ENCODE measurements at places on chromosomes 4 and X.

GRCh38 chr4:174873931-174874330, 44.2 kb upstream of the ADAM29 start:
- no peak for DNase-seq

DNA sequence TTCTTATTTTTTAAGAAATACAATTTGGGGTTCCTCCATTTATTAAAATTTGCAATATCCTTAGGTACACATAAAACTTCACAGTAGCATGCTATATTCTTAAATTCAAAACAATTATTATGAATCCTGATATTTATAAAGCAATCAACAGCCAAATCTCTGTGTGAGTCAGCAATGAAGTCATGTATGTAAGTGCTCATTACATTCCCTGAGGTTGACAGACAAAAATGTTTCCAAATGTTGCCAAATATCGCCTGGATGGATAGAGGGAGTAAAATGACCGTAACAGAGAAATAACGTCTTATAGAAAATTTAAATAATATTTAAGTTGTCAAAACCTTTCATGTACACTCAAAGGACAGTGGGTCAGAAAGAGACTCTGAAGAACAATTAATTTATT, 220.0 kb downstream of the PCDH18 start:
- DNase-seq: no peak

DNA sequence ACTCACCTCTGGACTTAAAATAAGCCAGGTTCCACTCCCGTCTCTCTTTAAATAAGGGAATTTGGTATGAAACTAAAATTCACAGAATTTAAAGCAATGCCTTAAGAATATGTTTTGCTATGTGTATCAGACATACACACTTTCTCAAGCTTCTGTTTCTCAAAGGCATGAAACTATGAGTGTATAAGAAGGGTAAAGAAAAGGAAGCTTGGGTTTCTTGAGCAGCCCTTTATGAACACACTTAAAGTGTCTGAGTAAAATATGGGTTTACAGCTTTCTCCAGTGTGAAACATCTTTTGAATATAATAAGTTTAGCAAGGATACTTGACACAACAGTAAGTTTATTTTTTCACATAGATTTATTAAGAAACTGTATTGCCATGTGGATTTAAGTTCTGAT, 370.5 kb downstream of the TMA16 start:
- DNase-seq: no peak

- DNase-seq: peak; percentile 39
These were observed 76.9 kb downstream of the CAMK2D start for GRCh38 chr4:113684534-113685091.

DNA sequence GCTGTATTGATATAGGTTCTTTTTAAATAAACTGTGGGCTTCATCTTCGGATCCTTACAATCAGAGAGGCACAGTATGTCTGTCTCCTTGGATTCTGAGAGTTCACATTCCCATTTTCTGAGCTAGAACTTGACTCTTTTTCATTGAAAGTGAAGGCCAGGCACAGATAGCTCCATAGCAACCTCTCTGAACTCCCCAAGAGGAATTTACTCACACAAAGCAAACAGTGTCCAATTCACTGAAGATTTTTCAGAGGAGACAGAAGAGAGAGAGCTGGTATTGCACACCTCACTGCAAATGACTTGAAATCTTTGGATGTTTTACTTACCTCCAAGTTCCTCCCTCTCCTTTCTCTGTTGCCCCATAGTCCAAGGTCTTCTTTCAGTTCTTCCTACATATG, 130.9 kb upstream of the CASK start:
- DNase-seq: no peak

GRCh38 chrX:49129427-49129826, 5.9 kb upstream of the GPKOW start:
- no peak for DNase-seq

GRCh38 chr4:181427076-181427475, 816.1 kb upstream of the TENM3 start:
- no peak for DNase-seq

DNA sequence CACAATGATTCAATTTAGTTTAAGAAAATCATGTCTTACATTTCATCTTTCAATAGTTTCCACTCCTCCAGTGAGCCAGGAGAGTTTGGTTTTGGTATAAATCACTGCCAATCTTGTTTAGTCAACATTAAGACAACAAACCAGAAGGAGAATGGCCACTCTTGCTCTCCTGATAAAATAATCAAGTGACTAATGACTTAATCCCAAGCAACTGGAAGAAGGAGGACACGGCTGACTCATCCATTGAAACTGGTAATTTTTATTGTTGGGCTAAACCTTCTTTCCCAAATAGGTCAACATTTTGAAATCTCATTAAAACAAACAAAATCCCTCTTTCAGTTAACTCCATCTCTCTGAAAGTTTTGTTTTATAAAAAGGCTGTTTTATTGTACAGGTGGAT, 230.2 kb downstream of the CLCN4 start:
- no peak for DNase-seq

- DNase-seq: peak; percentile 73
These were observed 46.9 kb upstream of the RHOH start for GRCh38 chr4:40149960-40150385.

DNA sequence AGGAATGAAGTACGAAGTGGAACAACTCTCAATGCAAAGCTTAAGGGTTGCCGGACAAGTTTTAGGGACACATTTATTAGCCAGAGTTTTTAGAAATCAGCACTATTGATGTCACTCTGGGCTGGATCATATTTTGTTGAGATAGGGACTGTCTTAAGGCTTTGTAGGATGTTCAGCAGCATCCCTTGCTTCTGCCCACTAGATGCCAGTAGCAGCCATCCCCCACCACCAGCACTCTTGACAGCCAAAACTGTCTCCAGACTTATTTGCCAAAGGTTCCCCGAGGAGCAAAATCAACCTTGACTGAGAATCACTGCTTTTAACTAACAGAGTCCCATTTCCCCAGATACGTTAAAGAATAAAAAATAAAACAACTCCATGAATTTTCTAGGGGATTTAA, 1497.3 kb downstream of the STIM2 start:
- no peak for DNase-seq

DNA sequence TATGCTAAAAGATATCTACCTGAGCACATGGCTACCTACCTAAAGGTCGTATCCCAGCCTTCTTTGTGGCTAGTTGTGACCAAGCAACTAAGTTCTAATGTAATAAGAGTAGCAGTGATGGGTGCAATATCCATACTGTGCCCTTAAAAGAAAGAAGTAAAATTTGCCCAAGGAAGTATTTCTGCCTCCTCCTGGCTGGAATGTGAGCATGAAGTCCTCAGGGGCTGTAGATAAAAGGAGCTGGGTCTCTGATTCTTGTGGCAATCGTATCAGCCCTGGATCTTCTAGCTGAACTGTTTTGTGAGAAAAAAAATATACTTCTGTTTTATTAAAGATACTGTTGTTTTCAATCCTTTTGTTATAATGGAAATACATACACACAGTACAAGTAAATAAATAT, 217.4 kb downstream of the GPAT3 start:
- DNase-seq: no peak

DNA sequence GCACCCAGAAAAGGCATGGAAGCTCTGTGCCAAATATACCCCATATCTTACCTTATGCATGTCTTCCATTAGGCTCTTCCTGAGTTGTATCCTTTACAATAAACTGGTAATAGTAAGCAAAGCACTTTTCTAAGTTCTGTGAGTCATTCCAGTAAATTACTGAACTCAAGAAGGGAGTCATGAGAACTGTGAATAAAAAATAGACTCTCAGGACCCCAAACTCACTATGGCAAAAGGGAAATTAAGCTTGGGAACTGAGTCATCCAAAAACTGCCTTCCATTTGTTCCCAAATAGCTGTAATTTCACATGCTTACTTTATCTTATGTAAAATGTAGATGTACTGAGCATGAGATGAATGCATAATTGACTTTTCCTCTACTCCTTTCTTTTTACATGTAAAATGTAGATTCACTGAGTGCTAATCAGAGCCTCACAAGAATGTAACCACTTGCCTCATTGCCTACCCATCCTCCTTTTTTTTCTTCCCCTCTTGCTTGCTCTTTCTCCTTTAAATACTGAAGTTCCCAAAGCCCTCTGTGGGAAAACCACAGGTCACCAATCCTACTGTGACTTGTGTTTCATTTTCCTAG, 8.1 kb downstream of the TCEAL3 start:
- DNase-seq: no peak

GRCh38 chrX:74536832-74537371, 77.5 kb downstream of the RLIM start:
- no peak for DNase-seq

DNA sequence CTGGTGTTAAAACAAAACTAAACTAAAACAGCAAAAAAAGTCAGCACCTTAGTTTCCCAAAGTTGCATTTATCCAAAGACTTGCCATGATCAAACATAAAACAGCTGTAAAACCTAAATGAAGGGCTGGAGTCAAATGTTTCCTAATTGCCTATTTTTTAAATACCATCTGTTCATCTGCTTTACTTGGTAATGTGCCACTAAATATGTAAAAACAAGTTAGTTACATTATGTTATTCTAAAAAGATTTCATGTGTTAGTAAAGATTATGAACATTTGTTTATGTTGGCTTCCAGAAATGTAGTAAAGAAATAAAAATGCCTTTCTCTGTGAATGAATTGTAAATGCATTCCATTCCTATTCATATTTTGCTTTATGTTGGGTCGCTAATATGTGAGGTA, 977.8 kb downstream of the FSTL5 start:
- no peak for DNase-seq

- DNase-seq: no peak
These were observed 1039.1 kb upstream of the INTU start for GRCh38 chr4:126593626-126594025.

DNA sequence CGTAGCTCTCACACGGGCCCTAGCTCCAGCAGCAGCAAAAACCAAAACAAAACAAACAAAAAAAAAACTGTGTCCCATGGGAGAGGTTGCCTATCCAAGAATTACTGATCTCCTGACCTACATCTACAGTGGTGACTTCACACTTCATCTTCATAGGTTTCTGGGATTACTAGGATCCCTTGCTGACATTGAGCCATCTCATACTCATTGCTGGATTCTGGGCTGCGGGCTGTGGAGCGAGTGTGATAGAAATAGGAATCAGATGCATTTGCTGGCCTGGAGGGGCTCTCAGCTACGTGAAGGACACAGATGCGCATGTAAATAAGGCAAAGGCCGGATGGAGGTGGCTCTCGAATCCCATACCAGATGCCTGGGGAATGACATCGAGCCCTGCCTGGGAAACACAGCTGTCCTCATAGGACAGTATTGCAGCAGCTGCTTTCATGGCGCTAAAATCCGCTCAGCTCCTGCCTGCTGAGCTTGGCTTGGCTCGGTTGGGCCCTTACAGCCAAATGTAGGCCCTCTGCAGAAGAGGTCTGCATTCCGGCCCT, 41.7 kb downstream of the CNGA2 start:
- no peak for DNase-seq

GRCh38 chrX:153537526-153538295, 20.3 kb downstream of the ATP2B3 start:
- DNase-seq: no peak

DNA sequence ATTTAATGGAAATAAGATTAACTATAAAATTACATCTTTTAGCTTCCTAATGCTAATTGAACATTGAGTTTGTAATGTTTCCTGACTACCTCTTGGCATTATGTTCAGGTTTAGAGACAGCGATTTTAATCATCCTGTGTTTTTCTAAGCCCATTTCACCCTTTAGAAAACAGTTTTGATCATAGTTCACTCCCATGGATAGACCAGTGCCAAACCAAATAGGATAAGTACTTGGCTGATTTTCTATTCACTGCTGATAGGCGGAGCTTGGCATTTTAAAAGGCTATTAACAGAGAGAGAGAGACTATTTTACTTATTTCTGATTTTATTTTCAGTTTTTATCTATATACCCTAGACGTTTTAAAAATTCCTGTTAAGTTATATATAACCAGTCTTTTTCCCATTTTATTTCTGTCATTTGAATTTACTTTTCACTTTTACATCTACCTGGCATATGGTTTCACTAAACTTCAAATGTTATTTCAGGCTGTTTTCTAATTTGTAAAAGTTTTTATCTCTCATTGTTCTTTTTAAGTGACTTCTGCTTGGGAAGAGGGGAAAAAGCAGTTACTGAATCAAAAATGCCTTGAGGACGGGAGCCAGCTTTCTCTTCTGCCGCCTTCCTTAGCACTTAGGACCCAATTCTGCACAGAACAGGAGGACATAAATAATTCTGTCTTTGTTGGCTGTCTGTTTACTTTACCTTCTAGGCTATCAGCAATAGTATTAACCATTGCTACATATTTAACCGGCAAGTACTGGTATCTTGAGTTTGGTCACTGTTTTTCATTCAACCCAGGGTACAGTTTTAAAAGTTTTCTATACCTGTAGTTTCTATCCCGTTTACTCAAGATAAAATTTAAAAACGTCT, 46.4 kb downstream of the SGMS2 start:
- no peak for DNase-seq

DNA sequence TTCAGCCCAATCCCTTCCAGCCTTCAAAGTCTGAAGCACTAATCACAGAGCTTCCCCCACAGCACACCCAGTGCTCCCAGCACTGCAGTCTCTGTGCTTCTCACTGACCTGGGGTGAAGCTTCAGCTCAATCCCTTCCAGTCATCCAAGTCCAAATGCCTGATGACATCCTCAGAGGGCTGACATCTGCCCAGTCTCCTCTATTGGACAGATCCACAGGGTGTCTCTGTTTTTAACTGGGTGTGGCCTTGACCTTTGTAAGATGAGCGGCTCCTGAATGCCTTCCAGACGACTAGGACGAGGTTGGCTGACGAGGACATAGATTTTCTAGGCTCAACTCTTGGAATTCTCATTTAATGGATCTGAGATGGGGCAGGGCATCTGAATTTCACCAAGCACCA, 7.6 kb upstream of the SLC2A9 start:
- no peak for DNase-seq

GRCh38 chrX:123186801-123187200, 2.7 kb downstream of the GRIA3 start:
- DNase-seq: no peak

- no peak for DNase-seq
These were observed 1516.2 kb upstream of the PCDH10 start for GRCh38 chr4:131632877-131633276.

DNA sequence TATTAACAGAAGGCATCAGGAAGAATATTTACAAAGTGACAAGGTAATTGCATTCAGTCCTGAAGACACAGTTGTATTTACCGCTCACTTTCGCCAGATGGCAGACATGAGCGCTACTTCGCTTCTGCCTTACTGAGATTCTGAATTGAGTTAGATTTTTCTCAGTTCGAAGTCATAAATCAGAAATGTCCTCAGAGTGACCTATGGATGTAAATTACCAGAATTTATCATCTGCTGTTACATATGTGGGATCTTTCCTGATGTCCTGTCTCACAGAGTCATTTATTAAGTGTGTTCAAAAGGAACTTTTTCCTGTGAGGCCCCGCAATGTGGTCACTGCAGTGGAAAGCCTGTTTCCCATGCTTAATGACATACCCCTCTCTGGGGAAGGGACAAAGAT, 97.3 kb upstream of the DCLK2 start:
- DNase-seq: peak; percentile 24

DNA sequence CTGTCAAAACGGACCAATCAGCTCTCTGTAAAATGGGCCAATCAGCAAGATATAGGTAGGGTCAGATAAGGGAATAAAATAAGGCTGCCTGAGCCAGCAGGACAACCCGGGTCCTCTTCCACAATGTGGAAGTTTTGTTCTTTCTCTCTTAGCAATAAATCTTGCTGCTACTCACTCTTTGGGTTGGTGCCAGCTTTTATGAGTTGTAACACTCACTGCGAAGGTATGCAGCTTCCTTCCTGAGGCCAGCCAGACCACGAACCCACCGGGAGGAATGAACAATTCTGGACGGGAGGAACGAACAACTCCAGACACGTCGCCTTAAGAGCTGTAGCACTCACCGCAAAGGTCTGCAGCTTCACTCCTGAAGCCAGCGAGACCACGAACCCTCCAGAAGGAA, 287.8 kb downstream of the RAPGEF2 start:
- no peak for DNase-seq

- peak; percentile 24 for DNase-seq
These were observed 1.3 kb upstream of the CITED1 start for GRCh38 chrX:72306851-72307645.

Data from stimulated activated naive CD8-positive, alpha-beta T cell treated with anti-CD3 and anti-CD28 coated beads, Interleukin-15, amount 100 ng/mL, for 72 hours (primary cell).